GM12892 (cell line): ENCODE measurements at places on chromosomes 4 and X.

GRCh38 chrX:72621163-72621562 lies 48.5 kb upstream of the HDAC8 start:
- no peak for DNase-seq

GRCh38 chr4:15501941-15502340 lies 32.3 kb downstream of the CC2D2A start:
- DNase-seq: no peak

DNA sequence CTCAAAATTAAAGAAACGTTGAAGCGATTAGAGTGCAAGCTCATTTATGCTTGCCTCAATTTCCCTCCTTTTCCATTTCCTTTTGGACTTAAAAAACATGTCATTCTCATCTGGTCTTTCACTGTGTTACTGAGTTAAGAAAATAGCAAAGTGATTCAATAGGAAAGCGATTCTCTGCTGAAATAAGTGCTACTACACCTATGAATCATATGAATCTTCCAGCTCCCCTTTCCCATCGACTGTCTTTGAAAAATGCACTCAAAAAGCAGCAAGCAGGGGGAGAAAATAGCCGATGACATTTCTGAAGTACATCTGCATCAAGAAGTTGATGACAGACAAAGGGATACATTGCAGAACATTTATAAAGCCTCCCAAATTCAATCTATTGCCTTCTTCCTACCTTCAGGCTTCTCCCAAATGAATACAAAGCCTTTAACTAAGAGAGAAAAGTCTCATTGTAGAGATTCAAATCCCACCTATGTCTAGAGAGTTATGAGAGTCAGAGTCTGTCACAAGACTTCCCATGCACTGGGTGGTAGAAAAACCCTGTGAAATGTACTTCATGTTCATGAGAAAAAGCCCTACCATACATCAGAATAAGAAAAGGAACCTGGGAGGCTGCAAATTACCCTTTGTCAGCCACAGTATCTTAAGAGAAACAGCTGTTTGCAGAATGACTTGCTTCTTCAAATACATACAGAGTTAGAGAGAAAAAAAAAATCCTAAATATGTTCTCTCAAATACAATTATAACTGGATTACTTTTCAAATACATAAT lies 78.9 kb downstream of the MBNL3 start:
- no peak for DNase-seq

DNA sequence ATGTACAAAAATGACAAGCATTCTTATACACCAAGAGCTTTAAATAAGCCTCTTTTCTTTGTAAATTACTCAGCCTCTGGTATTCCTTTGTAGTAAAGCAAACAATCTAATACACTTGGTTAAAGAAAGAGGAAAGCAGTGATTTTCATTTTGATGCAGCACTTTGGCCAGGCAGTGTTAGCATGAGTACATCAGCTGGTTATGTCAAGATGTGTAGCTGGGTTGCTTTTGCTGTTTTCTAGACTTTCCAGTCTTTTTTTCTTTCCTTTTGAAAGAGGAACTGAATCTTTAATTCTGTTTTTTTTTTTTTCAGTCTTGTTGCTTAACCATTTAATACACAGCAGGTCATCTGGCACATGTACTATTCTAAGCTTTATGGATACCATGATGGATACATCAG lies 167.1 kb upstream of the AADAT start:
- no peak for DNase-seq

GRCh38 chr4:66556651-66557278 lies 886.5 kb upstream of the EPHA5 start:
- no peak for DNase-seq

GRCh38 chr4:92091335-92091734 lies 212.4 kb upstream of the GRID2 start:
- DNase-seq: no peak

DNA sequence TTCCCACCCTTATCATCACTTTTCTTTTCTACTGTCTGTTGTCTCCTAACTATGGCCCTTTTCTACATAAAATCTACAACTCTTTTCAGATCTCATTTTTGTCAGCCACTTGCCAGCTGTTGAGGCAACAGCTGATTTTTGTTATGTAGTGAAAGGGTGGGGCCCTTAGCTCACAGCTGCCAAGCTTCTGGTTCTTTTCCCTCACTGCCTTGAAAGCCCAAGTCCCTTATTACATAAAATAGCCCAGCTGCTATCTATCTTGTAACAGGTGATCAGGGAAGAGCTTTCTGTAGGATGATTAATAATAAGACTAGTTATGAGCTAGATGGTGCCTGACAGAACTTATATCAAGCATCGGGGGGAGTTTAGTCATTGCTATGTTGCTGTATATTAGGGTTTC lies 45.9 kb downstream of the ADGRL3 start:
- no peak for DNase-seq

- DNase-seq: peak; percentile 23
Observed at GRCh38 chrX:46978341-46979291, 66.4 kb downstream of the JADE3 start.

- no peak for DNase-seq
Observed at GRCh38 chr4:81555489-81555888, 83.8 kb upstream of the RASGEF1B start.

GRCh38 chrX:118943102-118943501 lies 31.3 kb upstream of the LONRF3 start:
- DNase-seq: no peak

- DNase-seq: no peak
Observed at GRCh38 chr4:76950956-76951671, 1.6 kb downstream of the SEPTIN11 start.

- no peak for DNase-seq
Observed at GRCh38 chrX:71542411-71542810, 9.5 kb downstream of the OGT start.

GRCh38 chr4:57182132-57182874 lies 72.1 kb upstream of the IGFBP7 start:
- no peak for DNase-seq

GRCh38 chr4:128649575-128650205 lies 159.8 kb upstream of the JADE1 start:
- no peak for DNase-seq

GRCh38 chrX:64977051-64977450 lies 801 bp upstream of the ZC4H2 start:
- no peak for DNase-seq

DNA sequence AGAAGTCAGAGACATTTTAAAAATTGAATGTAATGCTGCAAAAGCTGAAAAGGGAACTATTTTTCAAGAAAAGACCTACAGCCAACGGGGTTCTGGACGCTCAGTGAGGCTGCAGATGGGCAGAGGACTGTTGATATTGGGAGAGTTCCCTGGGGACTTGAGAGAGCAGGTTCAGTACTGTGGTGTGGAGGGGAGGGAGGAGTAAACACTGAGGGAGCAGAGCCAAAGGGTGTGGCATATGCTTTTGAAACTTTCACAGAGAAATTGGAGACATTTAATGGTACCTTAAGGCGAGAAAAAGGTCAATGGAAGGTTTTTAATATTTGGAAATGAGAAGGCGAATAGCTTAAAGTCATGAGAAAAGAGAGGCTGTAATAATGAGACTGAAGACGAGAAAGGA lies 62.2 kb upstream of the GPM6A start:
- no peak for DNase-seq

- no peak for DNase-seq
Observed at GRCh38 chr4:122906859-122907305, 15.5 kb downstream of the NUDT6 start.

- no peak for DNase-seq
Observed at GRCh38 chr4:38764277-38764676, 18.5 kb downstream of the TLR10 start.

GRCh38 chrX:3815896-3816664 lies 102.6 kb upstream of the PRKX start:
- DNase-seq: no peak

DNA sequence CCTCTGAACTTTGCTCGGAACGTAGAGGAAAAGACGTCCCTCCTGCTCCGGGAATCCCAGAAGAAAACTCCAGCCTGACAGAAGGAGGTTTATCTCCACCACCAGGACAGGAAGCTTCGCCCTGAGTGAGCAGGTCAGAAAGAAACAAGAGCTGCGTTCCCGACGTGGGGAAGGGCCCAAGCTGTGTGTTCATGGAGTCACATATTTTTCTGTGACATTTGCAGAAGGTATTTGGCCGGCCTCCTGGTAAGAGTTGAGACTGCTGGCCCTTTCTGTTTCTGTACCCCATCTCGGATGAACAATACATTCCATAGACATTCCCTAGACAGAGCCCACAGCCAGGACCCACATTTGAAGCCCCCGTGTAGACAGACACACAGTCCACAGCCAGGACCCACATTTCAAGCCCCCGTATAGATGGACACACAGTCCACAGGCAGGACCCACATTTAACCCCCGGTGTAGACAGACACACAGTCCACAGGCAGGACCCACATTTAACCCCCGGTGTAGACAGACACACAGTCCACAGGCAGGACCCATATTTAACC lies 230.8 kb downstream of the SHOX start:
- DNase-seq: no peak

DNA sequence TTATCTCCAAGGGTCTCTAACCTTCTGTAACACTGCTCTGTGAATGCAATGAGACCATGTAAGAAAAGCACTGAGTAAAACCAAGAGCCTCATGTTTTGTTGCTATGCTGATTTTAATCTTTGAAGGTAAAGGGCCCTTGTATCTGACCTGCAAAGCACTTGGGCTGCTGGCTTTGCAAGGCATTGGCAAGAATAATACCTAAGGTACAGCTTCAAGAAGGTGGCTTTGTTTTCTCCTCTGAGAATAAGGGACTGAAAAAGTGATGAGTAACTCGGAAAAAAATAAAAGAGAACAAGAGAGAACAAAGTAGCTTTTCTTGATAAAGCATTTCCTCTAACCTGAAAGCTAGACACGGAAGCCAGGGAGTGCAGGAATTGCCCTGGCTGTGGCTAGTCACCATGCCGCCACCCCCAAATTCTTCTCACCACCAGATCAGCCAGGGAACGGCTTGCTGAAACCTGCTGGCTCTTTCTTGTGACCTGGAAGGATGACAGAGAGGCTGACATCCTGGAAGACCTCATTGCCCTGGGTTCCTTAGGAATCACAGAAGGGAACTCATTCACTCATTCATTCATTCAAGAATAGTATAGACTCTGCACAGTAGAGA lies 41.8 kb upstream of the HS3ST1 start:
- DNase-seq: no peak

DNA sequence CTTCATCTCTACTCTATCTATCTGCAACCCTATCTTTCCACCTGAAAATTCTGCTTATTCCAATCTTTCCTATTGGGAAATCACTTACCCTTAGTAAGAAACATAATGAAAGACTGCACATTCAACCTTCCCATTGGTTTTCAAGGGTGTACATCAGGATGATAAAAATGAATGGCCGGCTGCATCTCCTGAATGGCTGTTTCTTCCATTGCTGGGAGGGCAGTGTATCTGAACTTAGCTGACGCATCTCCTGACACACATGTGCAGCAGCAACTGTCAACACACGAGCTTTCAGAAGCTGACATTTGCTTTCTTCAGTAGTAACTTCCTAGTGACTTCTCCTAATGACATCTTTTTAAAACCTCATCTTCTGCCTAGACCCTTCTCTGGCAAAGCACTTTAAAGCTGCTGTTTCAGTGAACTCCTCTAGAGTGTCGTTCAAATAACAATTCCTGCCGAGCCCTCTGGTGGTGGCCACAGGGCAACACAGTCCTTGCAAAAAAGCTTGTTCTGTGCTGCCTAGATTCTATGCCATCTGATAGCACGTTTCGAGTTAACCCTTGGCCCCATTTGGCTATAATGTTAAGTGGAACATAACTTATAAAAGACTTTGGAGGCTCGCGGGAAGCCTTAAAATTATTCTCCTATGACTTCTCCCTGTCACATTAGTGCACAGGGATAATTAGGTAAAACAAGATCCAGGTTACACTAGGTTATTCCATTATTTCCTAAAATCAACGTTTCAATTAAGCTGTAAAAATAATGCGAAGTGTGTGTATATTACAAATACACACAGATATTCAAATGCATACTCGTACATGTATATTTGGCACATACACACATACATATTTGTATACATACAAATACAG lies 2340.7 kb downstream of the PCDH7 start:
- no peak for DNase-seq

DNA sequence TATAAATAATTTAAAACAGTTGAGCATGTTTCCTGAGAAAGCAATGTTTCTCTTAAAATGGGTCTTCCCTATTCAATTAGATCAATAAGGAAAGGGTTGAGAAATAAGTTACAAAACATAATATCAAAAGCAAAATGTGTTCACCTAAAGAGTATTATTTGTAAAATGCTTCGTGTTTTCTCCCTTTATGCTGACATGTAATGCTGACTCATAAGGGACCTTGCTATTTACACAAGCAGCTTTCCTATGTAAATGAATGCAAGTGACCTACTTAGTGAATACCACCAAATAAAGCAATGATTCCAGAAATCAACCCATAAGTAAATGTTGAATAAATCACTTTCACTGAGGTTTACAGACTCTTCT lies 91.5 kb downstream of the ELOVL6 start:
- no peak for DNase-seq

DNA sequence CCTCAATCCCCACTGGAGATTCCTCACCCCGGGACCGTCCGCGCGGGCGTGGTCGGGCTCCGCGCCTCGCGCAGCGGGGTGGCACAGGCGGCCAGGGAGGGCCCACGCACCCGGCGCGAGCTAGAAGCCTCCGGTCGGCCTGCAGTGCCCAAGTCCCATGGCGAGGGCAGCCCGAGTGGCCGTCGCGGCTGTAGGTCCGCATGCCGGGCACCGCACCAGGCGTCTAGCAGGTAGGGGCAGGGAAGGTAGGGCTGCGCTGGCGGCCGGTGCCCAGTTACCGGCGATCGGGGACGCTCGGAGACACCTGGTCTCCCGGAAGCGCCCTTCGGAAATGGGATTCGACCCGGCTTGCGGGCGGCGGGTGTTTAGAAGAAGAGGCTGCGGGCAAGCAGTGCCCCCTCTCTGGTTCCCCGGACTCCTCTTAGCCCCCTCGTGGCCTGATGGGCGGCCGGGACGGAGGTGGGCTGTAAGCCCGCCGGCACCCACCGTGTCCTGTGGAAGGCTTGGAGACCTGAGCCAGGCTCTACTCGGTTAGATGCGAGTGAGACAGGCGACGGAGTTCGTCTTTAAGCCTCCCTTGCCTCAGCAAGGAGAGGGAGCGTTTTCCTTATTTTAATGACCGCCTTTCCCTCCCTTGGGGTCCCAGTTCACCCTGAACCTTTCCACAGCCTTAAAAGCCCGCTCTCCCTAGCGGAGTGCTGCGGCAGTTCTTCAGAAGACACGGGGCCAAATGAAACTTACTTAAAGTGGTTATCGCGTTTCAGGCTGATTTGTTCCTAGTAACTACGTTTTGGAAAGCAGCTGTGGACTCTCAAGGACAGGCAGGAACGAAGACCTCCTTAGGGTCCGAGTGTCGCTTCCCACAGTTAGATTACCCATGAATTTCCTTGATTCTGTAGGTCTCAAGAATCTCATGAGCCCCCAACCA lies 821 bp downstream of the SLITRK2 start:
- no peak for DNase-seq

GRCh38 chr4:143291314-143291713 lies 45.4 kb upstream of the GAB1 start:
- DNase-seq: no peak

GRCh38 chrX:48919947-48920717 lies 1.3 kb upstream of the PIM2 start:
- no peak for DNase-seq

DNA sequence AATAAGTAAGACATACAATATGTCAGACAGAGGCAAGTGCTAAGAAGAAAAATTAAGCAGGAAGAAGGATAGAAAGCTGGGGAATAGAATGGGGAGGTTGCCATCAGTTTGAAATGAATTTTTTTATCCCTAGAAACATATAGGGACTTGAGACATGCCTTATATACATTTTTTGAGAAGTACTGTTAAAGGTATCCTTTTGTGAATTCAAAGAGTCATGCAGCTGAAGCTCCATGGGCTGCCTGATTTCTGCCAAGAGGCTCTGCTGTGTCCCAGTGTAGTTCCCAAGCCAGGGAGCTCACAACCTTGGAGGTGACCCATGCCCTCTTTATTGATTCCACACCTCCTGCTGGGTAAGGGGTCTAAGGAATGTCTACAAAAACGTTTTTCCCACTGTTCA lies 564.6 kb upstream of the DIPK2B start:
- no peak for DNase-seq
